ENCODE measurements at places on chromosomes 7 and 10.

DNA sequence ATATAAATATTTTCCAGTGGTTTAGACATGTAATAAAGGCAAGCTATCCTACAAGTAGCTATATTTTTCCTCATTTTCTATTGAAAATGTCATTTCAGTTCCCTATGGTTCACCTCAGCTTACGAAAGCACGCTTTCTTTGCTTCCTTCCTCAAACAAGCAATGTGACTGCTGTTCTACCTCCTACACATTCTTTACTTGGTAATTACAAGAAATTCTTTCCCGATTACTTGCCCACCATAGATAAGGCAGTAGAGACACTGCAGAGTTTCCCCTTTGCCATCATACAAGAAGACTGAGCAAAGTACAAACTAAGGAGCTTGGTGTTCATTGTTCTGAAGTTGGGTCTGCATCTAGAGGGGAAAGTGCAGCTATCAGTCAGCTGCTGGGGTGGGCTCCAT is 249.4 kb downstream of the CRPPA start:
- no peak for DNase-seq

DNA sequence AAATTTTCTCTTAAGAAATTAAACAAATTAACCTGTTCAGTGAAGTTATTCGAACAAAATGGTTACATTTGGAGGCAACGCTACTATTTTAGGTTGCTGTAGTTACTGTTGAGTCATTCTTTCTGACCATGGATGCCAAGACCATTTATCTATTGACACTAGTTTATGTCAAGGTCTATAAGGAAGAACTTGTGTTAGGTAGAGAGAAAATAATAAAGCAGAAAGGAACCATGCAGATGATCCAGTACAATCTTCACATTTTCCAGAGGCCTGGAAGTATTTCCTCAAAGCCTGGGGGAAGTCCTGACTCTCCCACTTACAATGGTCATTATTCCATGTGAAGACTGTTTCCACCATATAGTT is 608.0 kb upstream of the GALNT17 start:
- DNase-seq = no peak

- DNase-seq = no peak
Observed at GRCh38 chr7:31082447-31082846, 30.3 kb downstream of the ADCYAP1R1 start.

GRCh38 chr10:45454262-45454661 is 80.2 kb downstream of the ALOX5 start:
- no peak for DNase-seq

DNA sequence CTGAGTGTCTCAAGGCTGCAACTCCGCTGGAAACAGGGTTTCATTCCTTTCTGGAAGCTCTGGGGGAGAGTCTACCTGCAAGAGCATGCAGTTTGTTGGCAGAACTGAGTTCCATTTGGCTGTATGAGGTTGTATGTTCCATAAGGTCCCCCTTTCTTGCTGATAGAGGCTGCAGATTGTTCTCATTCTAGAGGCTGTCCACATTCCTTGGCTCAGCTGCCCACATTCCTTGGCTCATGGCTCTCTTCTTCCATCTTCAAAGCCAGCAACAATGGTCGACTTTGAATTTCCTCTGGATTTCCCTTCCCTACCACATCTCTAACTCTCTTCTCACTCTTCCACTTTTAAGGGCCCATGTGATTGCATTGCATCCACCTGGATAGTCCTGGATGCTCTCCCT is 147.3 kb upstream of the CDCA7L start:
- DNase-seq = no peak

DNA sequence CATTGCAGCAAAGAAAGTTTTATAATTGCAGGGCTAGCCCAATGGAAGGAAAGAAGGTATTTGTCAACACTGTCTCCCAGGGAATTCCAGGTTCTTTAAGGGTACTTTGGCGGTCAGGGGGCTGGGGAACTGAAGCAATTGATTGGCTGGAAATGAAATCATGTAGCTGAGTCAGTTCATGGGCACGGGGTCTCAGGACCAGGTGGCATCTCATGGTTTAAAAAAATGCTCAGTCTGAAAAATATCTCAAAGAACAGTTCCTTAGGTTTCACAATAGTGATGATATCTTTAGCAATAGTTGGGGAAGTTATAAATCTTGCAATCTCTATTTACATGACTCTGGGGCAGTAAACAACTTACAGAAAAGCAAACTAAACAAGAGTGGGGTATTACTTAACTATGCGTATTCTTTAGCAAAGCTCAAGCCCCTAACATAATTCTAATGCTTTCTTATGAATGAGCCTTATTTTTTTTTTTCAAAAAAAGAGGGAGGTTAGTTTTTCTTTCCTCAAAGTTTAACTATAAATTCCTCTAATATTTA is 376.9 kb upstream of the NRG3 start:
- no peak for DNase-seq

DNA sequence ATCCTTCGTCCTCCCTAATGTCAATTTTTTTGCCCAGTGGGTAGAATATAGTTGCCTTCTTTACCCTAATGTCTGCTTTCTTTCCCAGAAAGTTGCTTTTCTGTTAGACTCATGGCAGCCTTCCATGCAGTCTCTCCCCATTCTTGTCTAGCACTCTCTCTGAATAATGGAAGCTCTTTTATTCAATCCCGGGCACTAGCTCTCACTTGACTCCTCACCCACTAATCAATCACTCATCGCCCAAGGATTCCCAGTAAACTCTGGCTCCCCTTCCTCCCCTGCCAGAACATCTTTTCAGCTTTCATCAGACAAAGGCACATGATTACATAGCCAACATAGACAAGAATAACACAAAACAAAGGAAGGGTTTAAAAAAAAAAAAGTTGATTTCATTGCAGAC is 100.2 kb upstream of the RELN start:
- no peak for DNase-seq

DNA sequence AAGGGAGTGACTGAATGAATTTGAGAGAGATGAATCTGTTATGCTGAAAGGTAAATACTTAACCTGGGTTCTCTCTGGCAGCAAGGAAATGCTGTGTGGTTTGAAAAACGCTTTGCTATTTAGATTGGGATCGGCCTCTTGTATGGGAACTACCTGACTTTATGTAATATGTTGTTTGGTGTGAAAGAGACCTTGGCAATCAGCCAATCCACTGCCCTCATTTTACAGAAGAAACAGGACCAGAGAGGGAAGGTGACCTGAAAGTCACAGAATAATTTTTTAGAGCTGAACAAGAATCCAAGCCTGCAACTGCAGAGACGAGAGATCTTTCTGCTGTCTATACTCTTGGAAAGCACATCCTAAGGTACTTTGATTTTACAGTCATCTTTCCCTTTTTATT is 1.0 kb downstream of the BUD31 start:
- no peak for DNase-seq

DNA sequence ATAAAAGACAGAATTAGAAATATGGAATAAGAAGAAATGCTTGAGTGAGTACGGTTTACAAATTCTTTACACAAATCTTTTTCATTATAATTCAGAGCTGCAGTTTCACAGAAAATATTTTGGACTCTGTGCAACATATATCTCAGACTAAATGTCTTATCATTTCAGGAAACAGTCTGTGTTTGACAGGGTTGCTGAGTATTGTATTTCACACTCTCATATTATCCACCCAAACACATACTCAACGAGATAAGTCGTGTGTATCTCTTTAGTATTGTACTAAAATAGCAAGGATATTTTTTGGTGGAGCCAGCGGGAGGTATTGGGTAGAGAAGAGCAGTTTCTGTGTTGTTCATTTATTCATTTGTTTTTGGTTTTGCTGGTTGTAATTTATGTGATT is 39.0 kb upstream of the SLC39A12 start:
- no peak for DNase-seq
